Non-pigmented ciliary epithelial cell (primary cell): ENCODE measurements at places on chromosomes 4 and X.

DNA sequence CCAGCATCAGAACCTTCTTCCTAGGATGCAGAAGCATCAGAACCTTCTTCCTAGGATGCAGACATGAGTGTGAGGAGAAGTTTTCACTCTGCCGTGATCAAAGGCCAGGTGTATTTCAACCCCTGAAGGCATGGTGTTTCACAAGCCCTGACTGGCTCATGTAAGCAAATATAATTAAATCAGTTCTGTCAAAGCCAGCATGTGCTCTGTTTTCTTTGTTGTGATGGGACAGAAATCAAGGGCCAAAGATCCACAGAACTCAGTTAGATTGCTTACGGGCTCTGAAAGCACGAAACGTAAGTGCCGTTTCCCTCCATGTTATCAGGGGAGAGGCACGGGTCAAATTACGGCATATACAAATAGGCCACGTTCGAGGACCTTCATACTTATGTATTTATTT, 32.0 kb upstream of the CLDN24 start:
- no peak for DNase-seq

DNA sequence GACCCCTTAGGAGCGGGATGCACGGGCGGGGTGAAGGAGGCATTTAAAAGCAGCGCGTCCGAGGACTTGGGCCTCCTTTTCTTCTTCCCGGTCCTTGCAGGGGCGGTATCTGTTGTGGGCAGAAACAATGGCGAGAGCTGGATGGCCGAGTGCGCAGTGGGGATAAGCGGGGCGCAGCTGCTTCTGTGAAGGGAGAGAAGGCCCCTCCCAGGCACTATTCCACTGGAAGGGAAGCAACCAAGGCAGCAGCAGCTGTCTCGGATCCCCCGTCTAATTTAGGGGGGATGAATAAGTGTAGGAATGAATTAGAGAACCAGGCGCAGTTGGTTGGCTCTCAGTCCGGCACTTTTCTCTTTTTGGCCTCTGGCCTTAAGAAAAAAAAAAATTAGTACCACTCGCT, 995 bp downstream of the SMARCA5 start:
- no peak for DNase-seq

DNA sequence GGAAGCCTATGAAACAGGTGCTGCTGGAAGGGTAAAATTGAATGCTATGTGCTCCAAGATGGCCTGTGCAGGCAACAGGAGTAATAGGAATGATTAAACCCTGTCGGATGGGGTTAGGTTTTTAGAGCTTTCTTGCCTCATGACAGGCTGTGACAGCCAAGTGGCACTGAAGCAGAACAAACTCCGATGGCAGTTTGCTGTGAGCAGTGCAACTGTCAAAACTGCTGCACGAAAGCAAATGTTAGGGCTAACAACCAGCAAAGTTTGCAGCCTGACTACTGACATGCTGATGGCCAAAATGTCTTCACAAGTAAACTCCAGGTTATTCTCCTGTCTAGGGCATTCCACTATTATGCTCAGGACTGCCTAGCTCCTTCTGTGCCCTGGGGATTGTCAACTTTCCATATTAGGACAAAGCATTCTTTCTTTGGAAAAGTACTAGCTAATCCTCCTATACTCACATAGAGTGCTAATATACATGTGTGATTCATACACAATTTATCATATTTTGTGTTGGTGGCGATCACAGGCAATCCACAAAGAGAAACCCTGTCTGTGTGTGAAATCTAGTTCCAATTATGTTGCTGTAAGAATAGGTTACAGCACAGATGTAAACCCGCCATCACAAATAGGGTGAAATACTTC, 486.6 kb upstream of the TENM3 start:
- DNase-seq = no peak

- no peak for DNase-seq
Measured at GRCh38 chr4:158500054-158500453, 21.6 kb upstream of the RXFP1 start.

DNA sequence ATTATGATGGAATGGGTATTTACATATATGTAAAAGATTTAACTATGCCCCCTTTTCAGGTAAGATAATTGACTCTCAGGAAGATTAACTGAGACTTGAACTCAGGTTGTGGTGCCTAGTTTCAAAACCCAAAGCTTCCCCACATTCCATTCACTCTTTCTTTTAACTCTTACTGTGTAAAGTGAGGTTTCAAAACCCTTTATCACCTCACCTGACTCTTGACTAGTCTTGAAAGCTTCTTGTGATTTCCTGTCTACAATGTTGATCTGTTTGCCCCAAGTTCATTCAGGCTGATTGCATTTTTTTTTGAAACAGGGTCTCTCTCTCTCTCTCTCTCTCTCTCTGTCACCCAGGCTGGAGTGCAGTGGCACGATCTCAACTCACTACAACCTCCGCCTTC, 40.5 kb upstream of the RAPGEF2 start:
- DNase-seq = no peak

GRCh38 chr4:1249731-1250526, 999 bp upstream of the CTBP1 start:
- no peak for DNase-seq

DNA sequence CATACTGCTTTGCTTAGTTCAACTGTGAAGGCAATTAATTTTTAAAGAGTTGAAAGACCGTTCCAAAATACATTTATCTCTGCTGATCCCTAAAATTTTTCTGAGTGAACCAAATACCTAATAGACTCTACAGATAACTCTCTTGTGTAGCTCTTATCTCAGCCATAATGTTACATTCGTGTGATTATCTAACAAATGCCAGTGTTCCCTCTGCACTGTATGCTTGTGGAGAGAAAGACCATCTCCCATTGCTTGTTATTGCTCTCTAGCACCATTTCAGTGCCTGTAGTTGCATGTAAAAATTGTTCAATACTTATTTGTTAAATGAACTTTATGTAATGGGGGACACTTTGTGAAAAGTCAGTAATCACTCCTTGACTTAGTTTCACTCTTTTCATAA, 81.3 kb upstream of the ATOH1 start:
- no peak for DNase-seq

GRCh38 chrX:9867753-9868152, 81.5 kb downstream of the SHROOM2 start:
- no peak for DNase-seq

GRCh38 chr4:154082760-154083535, 294.1 kb upstream of the SFRP2 start:
- DNase-seq = no peak

DNA sequence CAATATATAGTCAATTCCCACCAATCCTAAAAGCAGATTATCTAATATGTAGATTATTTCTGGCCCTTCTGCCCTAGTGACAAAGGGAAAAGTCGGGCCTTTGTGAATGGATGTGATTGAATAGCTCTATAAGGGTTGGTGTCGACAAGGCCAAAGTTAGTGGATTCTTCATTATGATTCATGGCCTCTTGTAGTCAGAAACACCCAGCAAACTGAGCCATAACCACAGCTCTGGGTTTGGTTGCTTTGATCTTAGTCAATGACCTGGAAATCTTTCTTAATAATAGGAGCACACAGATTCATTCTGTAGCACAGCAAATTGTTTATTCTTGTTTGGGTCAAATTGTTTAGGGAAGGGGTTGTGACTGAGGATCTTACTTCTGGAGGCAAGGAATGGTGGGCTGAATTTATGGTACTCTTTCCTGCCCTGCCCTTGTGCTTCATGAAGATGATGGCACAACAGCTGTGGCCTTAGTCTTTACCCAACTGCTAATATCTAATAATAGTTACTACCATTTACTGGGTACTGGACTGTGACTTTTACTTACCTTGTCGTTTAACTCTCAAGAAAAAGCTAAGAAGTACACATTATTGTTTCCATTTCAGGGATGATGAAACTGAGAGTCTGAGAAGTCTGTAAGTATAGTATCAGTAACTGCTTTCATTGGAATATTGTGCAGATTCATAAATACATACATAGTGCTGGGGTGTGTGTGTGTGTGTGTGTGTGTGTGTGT, 74.0 kb downstream of the AFF2 start:
- DNase-seq = no peak

- no peak for DNase-seq
Measured at GRCh38 chr4:16205298-16206164, 20.7 kb downstream of the TAPT1 start.

DNA sequence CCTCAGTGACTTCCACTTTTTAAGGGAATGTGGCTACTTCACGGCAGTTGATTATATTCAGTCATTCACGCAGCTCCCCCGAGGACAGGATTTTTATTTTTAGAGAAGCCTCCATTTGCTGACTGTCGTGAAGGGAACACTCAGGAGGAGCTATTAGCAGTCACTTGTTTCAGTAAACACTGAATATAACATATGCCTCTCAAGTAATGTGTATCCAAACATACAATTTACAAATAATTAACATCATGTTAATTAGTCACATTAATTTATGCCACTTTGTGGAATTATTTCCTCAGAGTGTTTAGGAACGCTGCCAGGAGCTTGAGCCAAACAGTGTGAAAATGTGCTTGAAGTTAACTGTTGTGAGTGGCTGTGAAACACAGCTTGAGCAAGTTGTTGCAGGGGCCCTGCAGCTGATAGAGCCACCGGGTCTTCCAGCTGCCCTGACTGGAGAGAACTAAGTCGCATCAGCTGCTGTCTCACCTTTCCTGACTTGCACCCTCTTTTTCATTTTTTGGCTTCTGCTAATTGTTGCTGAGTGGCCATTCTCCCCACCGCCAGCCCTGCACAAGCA, 245.6 kb downstream of the LDB2 start:
- no peak for DNase-seq

DNA sequence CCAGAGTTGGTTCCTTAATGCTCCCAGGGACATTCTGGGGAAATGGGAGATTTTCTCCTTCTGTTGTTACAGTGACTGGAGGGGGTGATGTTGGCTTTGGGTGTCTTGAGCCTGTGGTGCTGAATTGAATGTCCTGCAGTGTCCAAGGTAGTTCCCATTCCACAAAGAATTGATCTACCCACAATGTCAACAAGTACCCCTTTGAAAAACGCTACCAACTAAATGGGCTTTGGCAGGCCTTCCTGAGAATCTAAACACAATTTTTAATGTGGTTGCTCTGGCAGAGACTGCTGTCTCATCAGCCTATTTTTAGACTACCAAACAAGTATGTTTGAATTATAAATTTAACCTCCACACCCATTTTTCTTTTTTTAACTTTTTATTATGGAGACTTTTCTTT, 69.4 kb downstream of the CCKAR start:
- DNase-seq = no peak

DNA sequence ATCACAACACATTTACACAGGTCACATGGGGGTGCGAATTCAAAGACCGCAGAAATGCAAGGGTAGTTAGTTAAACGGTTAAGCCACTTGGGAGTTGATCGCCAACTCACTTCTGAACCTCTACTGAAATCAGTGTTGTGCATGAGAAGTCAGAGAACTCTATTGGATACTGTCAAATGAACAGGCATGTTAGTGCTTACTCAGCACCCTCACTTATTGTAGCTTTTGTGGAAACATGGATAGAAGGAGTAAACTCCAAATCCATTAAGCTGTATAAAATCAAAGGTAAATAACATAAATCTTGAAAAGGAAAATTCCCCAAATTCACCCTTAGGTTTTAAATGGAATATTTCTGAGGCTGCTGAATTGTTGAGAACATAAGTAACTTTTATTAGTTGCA, 17.5 kb upstream of the ANXA10 start:
- no peak for DNase-seq
